ENCODE measurements at places on chromosomes 1 and 21.
A peak's percentile ranks its signal among the peaks of the same experiment; 100 is the strongest.

DNA sequence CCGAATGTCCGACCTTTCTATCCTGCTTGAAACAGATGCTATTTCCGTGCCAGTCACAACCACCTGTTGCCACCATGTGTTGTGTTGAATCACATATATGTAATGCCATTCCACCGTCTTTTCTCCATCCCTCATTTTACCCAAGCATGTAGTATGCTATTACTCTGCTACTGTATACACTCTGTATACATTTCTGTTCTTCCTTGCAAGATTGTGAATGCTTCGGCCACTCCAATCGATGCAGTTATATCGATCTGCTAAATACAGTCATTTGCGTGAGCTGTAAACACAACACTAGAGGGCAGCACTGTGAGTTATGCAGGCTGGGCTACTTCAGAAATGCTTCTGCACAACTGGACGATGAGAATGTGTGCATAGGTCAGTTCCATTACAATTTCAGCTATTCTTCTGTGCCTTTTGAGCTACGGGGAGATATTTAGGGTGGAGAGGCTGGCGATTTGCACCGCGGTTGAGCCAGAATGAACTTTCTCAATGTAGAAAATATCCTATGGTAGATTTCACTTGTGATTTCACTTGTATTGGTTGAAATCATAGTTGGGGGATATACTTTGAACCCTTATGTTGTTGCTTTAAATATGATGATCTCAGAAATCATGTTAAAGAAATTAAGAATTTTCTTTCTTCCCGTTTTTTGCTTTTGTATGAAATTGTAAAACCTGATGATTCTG is 289.8 kb downstream of the NTNG1 start:
- no peak for DNase-seq

DNA sequence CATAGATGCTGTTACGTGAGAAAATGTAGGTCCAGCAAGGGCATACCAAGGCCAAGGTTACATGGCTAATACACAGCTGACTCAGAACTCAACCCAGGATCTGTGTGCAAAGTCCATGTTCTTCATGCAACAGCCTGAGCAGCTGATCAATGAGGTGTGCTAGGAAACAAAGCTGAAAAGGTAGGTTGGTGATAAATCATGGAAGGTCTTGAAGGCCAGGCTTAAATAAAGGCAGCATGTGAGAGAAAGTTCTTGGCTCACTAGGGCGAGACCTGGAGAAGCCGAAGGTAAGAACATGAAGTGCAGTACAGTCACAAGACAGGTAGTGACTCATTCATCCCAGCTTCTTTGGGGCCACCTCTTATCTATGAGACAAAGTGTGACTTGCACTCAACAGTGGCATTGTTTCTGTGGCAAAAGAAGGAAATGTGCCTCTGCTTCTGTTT is 33.4 kb downstream of the TLR5 start:
- DNase-seq: no peak

- no peak for DNase-seq
Measured at GRCh38 chr1:172977296-172978017, 73.3 kb downstream of the TNFSF18 start.

DNA sequence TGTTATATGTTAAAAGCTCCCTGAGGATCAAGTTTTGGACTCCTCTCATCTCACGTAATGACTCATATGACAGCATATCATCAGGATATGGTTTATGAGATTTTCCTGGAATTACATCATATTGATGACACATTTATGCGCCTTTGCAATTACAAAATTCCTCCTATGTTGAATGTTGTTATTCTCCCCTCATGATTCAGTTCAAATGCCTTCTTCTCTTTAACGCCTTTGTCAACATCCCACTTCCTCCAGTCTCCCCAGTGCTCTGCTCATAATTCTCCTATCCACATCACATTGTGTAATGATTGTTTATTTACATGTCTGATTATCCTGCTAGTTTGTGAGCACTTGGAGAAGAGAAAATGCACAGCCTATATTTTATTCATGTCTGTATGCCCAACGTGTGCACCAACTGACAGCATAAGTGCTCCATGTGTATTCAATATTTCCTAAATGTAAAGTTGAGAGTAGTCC is 80.9 kb upstream of the BACH1 start:
- no peak for DNase-seq

DNA sequence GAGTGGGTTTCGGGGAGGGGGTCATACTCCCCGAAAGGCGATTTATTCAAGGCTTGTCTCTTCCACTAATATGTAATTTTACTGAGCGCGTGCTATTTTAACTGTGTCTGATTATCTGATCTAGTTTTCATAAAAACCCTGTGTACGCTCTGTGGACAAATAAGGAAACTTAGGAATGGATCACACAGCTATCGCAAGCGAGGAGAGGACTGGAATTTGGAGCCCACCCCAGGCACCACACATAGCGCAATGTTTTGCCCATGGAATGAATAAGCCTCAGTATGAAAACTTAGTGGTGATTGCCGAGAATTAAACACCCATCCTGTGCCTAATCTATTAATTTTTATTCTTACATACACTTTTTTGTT is 9.8 kb upstream of the RAB42 start:
- no peak for DNase-seq

GRCh38 chr1:109896681-109897080 is 14.0 kb upstream of the CSF1 start:
- DNase-seq: no peak

GRCh38 chr1:166907763-166908162 is 31.7 kb upstream of the TADA1 start:
- no peak for DNase-seq

DNA sequence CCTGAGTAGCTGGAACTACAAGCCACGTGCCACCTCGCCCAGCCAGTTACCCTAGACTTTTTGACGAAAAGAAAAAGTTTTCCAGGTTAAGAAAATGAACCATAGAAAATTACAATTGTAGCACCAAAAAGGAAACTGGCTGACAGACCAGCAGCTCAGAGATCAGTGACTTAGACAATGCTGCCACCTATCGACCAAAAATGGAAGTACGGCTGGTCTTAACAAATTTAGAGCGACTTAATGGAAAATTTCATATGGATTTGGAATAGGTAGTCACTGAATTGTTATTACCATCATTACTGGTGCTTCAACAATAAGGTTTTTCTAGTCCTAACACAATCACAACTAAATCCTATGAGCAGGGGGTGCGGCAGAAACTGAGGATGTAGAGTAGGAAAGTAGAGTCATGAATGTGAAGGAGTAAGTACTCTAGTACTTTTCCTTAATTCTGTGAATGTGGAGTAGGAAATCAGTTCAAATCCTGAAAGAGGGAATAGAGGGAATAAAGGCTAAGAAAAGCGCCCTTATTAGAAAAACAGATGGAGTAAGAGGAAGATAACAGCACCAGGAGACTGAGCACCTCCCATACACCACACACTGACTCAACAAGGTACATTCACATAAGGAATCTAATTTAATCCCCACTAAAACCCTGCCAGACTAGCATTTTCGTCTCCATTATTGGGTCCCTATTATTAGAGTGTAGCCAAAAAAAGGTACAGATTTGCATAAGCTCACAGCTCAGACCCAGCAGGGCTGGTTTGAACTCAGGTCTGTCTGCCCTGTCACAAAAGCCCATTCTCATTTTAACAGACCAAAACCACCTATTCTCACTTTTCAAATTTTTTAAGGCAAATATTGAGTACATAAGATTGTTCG is 37.9 kb upstream of the MGST3 start:
- peak; percentile 80 for DNase-seq
